ENCODE measurements at places on chromosomes 13 and 19.

DNA sequence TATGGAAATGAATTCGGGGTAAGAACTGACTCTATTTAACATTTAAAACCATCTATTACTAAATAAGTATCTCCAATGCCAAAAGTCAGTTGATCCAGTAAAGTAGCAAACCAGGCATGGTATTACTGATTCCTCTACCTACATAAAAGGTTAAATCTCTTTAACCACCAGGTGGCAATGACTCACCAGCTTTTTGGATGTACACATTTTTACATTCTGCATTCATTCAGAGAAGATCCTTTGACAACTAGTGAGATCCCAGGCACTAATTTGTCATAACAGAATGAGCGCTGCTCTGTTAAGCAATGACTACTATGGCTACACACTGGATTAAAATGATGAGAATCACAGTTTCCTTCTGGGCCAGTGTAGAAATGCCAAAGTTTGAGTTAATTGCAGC lies 329.8 kb upstream of the GPC6 start:
- no peak for DNase-seq

DNA sequence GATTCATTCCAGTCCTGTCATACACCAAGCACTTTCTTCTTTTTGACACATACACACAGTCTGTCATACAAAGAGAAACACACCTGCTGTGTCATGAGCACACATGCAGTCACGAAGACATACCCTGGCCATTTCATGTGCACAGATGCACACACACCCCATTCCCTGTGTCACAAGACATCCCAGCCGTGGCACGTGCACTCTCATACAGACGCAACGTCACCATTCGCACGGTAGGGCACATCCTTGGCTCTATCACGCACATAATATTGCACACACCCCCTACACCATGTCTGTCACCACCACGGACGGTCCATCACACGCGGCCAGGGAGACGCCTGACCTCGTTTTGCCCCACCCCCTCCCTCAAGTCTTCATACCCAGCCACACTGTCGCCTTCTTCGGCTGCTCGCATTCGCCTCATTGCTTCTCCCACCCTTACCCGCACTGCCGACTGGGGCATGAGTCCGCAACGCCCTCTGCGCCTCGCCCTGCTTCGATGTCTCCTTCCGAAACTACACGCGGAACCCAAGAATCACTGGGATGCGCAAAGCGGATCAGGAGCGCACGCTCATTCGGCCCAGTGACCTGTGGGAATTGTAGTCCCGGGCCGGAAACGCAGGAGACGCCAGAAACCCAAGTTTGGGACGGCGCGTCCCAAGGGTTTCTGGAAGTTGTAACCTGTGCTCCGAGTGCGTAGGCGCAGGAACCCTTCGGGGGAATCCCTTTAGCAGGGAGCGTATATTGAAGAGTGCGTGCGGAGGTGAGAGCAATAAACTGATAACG lies 6.8 kb upstream of the ZNF283 start:
- peak; percentile 8 for DNase-seq

- no peak for DNase-seq
Observed at GRCh38 chr19:1873524-1874473, 10.4 kb upstream of the KLF16 start.

- no peak for DNase-seq
Observed at GRCh38 chr19:44887648-44888047, 3.4 kb upstream of the TOMM40 start.

Measured in CD4-positive, CD25-positive, alpha-beta regulatory T cell (primary cell).